T47D (cell line): ENCODE measurements at places on chromosomes 4 and X.
A peak's percentile ranks its signal among the peaks of the same experiment; 100 is the strongest.

GRCh38 chr4:169791527-169792156 lies 33.9 kb upstream of the HPF1 start:
- DNase-seq: peak; percentile 11

DNA sequence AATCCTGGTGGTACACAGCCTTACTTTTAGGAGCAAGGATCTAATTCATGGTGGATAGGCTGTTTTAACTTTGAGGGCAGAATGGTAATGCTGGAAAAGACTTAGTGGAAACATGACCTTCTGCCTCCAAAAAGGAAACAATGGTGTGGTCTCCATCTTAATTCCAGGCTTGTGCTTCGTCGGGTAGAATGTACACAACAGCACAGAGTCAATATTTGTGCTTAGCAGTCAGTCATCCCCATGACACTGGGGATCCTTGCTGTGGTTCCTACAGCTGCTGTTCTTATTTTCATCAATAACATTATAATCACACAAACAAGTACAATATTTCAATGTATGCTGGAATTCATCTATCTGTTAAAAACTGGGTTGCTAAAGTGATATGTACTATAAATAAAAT lies 104.4 kb downstream of the HHIP start:
- peak; percentile 19 for DNase-seq

- DNase-seq: no peak
Observed at GRCh38 chr4:3413675-3414420, 27.9 kb upstream of the HGFAC start.

GRCh38 chrX:19674041-19674789 lies 158.9 kb upstream of the MAP3K15 start:
- DNase-seq: no peak

- no peak for DNase-seq
Observed at GRCh38 chr4:24750106-24750505, 45.3 kb upstream of the SOD3 start.

DNA sequence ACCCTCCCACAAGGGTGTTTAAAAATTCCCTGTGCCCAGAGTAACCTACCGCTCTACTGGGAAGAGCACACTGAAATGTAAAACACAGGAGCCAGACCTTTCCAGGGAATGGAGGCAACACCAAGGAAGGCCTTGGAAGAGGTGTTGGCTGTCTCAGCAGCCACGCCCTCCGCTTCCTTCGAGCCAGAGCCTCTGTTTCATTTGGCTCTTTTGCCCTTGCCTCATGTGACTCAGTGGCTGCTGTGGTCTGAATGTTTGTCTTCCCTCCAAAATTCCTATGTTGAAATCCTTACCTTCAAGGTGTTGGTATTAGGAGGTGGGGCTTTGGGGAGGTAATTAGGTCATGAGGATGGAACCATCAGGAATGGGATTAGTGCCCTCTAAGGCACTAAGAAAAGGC lies 11.3 kb downstream of the SCD5 start:
- peak; percentile 18 for DNase-seq

DNA sequence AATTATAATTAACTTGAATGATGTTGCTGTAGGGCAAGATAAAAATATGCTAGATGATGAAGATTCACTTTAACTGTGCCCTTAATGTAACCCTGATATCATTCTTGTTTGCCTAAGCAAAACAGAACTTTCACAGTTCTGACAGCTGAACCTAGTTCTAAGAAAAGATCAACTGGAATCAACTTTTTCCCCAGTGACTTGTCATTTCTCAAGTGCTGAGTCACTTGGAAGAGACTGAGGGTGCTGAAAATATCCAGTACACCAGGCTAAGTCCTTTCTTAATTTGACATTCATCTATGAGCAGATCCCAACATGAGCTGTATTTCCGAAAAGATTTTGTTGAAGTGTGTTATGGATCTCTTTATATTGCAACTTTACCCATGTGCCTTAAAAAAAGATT lies 140.4 kb downstream of the MID1IP1 start:
- no peak for DNase-seq

DNA sequence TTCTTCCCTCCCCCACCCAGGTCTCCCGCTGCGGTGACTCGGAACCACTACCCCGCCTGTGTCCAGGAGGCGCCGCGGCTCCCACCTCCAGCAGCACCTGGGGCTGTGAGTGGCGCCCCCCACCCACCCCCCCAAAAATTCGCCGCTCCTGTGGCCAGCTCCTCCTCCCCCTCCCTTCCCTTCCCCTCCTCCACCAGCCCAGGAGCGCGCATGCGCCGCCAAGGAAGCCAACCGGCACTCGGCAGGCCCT lies 278 bp downstream of the CLOCK start:
- no peak for DNase-seq

- DNase-seq: no peak
Observed at GRCh38 chr4:112832493-112832892, 195.6 kb downstream of the LARP7 start.

- DNase-seq: peak; percentile 37
Observed at GRCh38 chr4:176791591-176792325, 964 bp downstream of the VEGFC start.

DNA sequence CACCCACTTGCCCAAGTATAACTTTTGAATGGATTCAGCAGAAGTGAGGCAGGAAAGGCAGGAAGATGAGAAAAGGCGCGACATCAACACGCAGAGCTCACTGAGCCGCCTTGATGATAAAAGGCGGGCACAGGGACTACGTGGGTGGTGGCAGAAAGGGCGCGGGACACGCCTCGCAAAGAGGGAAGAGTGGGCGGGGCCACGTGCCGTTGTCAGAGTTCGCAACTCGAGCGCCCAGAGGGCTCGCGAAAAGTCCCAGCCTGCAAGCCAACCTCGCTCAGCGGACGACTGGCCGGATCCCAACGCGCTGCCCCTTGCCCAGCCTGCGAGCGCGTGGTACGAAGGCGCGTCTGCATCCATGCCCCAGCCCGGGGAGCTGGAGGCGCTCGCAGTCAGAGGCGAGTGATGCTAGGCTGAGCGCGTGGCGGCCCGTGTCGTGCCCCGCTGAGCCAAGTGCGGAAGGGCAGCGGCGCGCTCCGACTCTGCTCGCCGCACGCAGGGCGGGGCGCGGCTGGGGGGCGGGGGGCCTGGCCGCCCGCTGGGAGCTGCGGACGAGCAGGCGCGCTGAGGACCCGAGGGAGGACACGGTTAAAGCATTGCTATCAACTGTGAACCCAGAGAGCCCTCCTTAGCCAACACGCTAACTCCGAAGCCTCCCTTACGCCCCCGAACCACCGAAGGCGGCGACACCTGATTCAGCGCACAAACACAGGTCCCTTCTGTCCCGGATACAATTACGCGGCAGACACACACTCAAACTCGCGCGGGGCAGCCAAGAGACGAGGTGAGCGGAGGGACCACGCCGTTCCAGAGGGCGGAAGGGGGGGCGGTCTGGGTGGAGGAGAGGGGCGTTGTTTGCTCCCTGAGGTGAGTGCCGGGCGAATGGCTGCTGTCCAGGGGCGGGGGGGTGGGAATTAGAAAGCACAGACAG lies at the start of gene UGT8:
Gene UGT8 (plus strand): TSS at position 617 of the 931 bp plus-strand sequence. CDS start 24,074 bp downstream, outside the sequence.
- no peak for DNase-seq

DNA sequence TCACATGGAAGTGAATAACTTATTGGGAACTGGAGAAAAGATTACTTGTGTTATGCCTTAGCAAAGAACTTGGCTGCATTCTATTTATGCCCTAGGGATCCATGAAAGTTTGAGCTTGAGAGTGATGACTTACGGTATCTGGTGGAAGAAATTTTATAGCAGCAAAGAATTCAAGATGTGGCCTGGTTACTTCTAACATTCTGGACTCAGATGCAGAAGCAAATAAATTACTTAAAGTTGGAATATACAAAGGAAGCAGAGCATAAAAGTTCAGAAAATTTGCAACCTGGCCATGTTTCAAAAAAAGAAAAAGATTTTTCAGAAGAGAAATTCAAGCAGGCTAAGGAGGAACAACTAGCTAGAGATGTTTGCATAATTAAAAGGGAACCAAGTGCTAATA lies 252.3 kb upstream of the WDFY3 start:
- no peak for DNase-seq

DNA sequence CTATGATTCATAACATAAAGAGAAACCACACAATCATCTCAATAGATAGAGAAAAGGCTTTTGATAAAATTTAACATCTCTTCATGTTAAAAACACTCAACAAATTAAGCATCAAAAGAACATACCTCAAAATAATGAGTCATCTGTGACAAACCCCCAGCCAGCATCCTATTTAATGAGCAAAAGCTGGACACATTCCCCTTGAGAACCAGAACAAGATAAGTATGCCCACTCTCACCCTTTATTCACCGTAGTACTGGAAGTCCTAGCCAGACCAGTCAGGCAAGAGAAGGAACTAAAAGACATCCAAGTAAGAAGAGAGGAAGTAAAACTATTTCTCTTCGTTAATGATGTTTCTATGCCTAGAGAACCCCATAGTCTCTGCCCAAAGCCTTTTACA lies 507.2 kb downstream of the PABPC4L start:
- DNase-seq: no peak

DNA sequence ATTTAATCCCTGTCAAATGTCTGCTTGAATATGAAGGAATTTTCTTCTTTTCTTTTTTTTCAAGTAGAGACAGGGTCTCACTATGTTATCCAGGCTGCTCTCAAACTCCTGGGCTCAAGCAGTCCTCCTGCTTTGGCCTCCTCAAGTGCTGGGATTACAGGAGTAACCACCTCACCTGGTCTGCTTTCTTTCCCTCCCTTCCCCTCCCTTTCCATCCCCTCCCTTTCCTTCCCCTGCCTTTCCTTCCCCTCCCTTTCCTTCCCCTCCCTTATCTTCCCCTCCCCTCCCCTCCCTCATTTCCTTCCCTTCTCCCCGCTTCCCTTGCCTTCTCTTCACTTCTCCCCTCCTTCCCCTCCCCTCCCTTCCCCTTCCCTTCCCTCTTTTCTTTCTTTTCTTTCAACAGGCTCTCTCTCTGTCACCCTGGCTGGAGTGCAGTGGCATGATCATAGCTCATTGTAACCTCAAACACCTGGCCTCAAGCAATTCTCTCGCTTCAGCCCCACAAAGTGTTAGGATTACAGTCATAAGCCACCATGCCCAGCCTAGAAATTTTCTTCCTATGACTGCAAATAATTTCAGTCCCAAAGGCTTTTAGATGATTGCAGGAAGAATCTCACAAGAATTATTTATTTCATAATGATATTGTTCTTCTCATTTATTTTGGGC lies 168.9 kb downstream of the AASDH start:
- no peak for DNase-seq

DNA sequence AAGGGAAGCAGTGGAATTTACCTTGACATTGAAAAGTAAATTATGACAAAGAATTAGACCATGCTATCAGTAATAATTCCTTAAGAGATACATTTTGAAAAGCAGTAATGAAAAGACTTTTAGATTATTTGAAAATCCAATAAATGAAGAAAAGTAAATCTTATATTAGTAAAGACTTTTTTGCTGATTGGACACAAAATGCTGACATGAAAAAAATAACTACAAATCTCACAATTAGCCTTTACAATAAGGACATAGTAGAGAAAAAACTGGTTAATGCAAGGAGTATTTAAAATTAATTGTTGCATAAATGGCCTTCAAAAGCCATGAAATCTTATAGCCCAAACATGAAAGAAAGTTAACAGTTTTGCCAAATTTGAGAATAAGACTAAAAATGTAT lies 446.1 kb upstream of the FAM241A start:
- DNase-seq: no peak

GRCh38 chr4:8273450-8273849 lies 3.9 kb downstream of the HTRA3 start:
- DNase-seq: no peak

- no peak for DNase-seq
Observed at GRCh38 chrX:40074959-40075332, 22.8 kb downstream of the BCOR start.

- no peak for DNase-seq
Observed at GRCh38 chrX:110327336-110327735, 9.5 kb upstream of the AMMECR1 start.

- DNase-seq: no peak
Observed at GRCh38 chrX:119477812-119478232, 9.6 kb downstream of the SLC25A5 start.

DNA sequence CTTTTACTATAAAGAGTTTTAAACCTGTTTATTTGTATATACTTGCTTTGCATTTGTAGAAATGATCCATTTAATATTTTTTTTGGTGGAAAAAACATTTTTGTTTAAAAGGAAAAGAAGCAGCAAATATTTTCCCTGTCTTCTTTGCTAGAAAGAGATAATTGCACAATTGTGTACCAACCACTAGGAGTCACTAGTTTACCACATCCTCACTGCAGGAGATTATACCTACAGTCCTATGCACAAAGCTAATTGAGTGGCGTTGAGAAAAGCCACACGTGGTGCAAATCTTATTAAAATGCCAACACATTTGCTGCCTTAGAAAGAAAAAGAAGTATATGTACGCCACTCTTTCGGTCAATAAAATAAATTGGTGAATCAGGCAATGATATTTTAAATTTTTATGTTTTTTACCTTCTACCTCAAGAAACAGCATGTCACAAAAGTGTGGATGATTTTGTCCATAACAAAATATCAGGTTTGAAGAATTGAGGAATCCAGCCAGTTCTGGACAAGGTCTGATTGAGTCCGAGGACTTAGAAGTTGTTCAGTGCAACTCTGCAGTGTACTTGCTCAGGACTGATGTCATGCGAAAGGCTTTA lies 102.9 kb downstream of the GRXCR1 start:
- peak; percentile 54 for DNase-seq

DNA sequence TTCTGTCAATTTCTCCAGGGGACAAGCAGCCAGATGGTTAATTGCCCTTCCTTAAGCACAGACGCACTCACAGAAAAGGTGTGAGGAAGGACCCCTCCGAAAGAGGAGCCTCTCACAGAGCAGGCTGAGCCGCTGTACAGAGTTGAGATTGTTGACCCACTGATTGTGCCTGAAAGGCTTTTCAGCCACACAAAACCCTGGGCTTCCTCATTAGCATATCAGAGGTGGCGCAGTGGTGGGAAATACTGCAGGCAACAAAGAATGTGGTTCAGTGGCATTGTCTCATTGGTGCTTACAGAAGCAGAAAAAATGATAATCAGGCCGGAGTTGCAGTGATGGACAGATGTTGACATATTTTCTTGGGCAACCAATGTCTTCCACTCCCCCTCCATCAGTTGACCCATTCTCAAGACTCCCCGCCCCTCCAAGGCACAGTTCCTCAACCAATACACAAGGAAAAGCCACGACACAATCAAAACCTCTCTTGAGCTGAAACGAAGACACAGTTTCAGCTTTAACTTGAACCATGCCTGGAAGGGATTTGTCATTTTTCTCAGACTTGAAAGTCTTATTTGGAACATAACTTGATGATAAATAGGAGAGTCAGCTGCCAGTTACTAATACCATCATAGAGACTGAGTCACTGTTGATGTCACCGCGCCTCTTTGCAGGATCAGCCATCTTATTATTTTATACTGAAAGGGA lies 53.1 kb downstream of the ATXN3L start:
- DNase-seq: no peak

- DNase-seq: no peak
Observed at GRCh38 chr4:88320780-88321373, 36.5 kb upstream of the PPM1K start.

- DNase-seq: no peak
Observed at GRCh38 chr4:133014473-133015135, 134.5 kb upstream of the PCDH10 start.
